Stimulated activated CD4-positive, alpha-beta T cell treated with anti-CD3 and anti-CD28 coated beads, Interleukin-4, amount 100 ng/mL, for 4 hours (primary cell): ENCODE measurements at places on chromosomes 1 and 21.

DNA sequence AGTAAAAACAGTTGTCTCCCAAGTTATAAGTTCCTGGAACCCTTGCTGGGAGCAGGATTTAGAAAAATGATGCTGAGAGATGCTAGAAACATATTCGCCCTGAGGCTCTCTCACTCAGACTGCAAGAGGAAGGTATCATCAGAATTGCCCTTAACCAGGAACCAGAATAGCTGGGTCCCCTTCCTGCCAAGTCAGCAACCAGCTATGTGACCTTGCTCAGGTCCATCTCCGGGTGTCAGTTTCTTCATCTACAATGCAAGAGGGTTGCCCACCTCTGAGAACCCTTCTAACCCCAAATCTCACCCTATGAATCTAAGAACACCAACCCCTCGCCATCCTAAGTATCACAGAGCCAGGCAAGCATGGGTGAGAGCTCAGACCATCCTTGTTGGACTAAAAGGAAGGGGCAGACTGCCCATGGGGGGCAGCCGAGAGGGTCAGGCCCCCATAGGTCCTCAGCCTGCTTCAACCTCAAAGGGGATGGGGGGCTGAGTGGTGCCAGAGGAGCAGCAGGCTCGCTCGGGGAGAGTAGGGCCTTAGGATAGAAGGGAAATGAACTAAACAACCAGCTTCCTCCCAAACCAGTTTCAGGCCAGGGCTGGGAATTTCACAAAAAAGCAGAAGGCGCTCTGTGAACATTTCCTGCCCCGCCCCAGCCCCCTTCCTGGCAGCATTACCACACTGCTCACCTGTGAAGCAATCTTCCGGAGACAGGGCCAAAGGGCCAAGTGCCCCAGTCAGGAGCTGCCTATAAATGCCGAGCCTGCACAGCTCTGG is 390 bp upstream of the S100A9 start:
- no peak for DNase-seq

DNA sequence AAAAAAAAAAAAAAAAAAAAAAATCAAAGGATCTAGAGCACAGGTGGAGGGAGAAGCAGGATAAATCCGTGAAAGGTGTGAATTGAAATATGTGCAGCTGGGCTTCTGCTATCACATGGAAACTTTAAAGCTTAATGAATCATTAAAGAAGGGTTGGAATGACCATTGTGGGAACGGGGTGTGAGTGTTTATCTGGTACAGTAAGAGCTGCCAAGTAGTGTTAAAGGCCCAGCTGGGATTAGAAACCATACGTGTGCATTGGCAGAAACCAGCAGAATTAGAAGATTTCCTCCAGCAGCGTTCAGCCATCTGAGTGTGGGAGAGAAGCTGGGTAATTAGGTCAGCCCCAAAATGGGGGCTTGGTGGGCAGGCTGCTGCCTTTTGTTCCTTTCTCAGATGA is 13.5 kb downstream of the FALEC start:
- no peak for DNase-seq

- no peak for DNase-seq
Measured at GRCh38 chr1:230682882-230683610, 30.9 kb downstream of the AGT start.

DNA sequence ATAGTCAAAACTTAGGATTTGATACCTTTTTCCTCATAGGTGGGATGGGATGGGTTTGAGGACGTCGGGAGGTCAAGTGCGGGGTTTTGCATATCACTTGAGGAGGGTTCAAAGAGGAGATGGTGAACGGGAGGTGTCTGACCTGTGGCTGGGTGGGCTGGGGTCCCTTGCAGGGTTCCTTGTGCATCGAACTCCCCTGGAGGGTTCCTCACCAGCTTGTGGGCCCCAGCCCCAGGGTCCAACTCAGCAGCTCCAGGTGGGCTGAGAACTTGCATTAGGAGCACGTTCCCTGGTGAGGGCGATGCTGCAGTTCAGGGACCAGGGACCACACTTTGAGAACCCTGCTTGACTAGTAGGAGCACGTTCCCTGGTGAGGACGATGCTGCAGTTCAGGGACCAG is 23.2 kb downstream of the TRPM2 start:
- no peak for DNase-seq

DNA sequence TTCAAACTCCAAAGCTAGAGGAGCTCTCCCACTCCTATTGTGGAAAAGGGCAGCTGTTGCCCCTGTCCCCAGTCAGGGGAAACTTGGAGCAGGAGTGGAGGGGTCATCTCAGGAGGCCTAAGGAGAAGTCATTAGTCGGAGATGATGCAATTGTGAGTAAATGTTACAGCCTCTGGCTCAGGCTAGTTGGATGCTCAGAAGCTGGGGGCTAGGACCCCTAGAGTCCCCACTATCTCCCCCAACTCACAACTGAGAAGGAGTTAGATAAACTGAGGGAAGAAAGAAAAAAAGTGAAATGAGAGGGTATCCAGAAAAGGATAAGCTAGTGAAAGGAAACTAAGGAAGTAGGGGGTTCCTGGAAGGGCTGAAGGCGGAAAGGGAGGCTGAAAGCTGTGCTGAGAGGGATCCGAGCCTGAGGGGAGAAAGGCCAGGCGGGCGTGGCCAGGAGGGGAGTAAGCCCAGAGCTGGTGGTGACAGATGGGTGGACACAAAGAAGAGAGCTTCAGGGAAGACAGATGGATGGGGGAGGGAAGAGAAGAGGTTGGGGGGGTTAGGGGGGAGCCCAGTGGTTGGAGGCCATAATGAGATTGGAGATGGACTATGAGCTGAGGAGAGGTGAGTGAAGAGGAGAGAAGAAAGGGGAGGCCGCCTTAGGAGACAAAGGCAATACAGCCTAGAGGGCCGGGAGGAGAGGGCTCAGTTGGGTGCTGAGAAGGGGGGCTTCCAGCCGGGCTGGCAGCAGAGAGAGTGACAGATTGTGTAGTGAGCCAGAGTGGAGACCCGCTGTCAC is 4.5 kb upstream of the NHLH1 start:
- no peak for DNase-seq

GRCh38 chr1:116203920-116204319 is 92.7 kb downstream of the MAB21L3 start:
- DNase-seq, result no peak

DNA sequence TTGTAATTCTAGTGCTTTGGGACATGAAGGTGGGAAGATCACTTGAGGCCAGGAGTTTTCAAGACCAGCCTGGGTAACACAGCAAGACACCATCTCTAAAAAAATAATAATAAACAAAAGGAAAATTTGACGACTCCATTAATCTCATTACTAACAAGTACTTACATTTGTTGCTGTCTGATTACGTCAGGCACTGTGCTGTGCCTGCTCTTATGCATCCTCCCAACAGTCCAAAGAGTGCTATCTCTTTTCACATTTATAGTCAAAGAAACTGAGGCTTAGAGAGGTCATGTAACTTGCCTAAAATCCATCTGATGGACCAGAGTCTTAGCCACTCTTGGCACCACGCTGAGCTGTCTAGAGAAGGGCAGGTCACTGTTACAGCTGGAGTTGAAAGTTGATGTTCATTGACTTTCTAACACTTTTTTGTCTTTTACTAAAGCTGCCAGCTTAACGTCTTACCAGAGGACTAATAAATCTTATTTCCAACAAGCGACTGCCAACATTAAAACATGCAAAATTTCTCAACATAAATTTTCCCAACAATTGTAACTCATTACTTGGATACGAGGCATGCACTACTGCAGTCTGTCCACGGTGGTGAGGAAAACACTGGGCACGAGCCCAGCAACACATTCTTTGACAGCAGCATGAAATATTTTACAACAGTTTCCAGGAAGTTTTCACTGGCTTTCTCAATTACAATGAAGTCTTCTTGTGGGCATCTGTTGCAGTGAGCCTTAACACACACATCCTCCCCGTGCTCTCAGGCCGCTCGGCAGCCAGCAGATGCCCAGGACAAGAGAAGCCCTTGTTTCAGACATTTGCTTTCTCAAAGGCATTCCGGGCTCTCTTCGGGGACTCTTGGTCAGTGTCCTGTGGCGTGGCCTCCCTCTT is 262.9 kb upstream of the PROX1 start:
- DNase-seq, result no peak

- no peak for DNase-seq
Measured at GRCh38 chr1:113745425-113745824, 13.9 kb downstream of the PHTF1 start.

DNA sequence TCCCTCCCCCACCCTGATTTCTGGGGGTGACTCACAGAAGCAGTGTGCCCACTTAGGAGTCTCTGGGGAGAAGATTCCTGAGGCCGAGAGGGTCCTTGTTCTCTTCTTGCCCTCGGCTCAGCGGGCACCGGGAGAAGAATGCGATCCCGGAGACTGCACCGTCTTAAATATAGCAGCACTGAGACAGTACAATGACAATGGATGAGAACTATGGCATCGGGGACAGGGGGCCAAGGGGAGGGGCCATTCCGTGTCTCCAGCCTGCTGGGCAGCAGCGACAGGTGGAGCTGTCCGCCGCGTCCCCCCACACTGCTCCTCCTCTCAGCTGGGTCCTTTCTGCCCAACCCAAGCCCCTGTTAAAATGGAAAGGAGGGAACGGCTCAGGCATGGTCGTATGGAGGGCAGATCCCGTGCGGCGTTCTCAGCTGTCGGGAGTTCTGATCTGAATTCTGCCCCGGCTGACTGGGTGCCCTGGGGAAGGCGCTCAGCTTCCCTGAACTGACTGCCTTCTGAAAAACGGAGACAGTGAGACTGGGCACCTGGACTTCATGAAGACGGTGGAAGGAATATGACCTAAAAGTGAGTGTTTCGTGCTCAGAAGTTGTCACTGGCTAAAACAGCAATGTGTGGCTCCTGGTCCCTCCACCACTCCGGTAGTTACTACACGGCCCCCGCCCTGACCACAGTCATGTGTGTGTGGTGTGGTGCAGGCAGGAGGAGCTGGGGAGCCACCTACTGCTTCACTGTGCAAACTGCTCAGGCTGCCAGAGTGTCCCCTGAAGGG is at the start of gene MYOM3:
Gene MYOM3, minus strand, starts transcription at position 140 of the 784 bp plus-strand sequence. CDS start 3,499 bp downstream, outside the sequence.
- DNase-seq, result peak; percentile 42

- peak; percentile 16 for DNase-seq
Measured at GRCh38 chr1:33055210-33056008, 18.7 kb upstream of the AK2 start.

GRCh38 chr1:31421371-31422040 is 8.5 kb downstream of the SERINC2 start:
- DNase-seq, result no peak

DNA sequence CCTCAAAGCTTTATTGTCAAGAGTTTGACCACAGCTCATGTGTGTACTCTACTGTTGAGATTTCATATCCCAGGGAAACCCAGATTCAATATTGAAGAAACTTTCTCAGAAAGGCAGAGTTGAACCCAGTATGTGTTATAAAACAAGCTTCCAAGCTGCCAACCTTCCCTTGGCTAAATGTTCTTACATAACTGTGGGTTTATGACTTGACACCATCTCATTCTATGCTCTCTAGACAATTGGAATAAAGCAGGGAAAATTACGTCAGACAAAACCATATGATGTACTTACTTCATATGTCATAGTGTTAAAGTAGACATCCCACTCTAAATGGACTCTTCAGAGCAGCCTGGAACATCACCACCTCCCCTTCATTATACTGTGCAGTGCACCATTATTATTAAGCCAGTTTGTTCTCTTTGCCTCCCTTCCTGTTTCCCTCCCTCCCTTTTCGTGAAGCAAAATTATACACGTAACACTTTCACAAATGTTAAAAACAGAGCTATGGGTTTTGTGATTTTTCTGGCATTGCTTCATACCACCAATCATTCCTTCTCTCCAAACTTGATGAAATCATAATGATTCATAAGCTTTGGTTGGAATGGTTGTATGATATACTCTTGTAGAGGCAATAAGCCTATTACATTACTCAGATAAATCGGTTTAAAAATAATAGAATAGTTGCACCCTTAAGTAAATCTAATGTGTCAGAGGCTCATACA is 507.2 kb downstream of the LTN1 start:
- DNase-seq, result no peak

DNA sequence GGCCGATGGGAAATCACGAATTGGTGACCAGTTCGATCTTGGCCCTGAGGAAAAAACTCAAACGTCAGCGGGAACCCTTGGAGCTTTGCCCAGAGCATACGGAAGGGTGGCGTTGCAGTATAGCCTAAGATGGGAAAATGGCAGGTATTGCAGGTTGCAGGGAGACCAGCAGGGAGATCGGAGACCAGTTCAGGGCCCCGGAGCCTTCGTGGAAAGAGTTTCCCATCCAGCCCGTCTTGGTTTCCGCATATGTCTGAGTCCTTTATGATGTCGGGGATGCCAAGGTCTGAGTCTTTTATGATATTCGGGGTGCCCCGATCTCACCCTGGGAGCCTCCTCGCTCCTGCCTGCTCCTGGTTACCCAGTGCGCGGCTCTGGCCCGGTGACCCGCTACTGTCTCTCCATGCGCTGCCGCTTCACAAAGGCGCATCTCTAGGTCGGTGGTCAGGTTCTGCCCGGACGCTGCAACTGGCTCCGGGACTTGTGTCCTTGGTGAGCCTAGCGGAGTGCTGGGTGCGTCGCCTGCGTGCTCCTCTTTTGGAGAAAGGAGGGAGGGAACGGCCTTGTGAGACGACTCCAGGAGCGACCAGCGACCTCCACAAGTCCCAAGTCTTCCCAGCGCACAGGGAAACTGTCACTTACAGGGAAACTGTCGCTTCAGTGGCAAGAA is 94.2 kb downstream of the PRKAB2 start:
- DNase-seq, result no peak

DNA sequence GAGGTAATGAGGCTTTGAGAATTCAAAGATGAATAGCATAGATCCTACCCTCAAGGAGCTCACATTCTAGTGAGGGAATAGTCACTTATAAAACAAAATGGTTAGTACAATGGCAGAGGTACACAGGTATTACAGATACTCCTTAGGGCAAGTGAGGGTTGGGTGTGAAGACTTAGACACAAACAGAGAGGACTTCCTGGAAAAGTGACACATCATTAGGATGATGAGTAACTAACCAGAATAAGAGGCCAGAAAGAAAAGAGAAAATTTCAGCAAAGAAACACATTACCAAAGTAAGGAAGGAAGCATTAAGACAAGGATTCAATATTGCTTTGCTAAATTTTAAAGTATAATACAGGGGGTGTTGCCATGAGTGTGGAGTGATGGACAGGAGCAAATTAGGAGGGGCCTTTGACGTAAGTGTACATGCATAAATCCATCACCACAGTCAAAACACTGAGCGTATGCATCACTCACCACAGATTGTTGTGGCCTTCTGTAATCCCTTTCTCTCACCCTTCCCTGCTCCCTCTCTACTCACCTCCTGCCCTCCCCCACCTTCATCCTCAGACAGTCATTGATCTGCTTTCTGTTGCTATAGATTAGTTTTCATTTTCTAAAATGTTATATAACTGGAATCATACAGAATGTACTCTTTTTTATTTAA is 7.9 kb downstream of the CD53 start:
- peak; percentile 43 for DNase-seq

DNA sequence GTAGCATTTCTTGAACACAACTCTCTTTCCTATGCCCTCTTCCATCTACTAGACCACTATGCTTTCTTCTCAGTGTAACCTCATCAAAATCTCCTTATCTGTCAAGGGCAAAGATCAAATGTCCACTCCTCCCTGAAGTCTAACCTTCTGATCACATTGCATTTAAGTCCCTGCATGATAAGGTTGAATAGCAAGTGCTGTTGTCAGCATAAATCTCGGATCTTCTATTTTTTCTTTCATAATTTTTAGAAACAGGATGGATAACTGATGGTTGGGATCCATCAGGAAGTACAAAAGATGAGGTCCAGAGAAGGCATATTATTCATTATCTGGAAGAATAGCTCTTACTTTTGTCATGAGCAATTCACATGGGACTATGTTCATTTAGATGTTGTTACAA is 41.0 kb downstream of the KCNT2 start:
- DNase-seq, result no peak

- no peak for DNase-seq
Measured at GRCh38 chr1:41767534-41768525, 150.9 kb downstream of the HIVEP3 start.
